Stimulated activated CD8-positive, alpha-beta memory T cell treated with anti-CD3 and anti-CD28 coated beads, Interleukin-4, amount 100 ng/mL, for 48 hours (primary cell): ENCODE measurements at places on chromosomes 5 and 9.

GRCh38 chr5:144333336-144333920 lies 162.8 kb downstream of the KCTD16 start:
- no peak for DNase-seq

- peak; percentile 69 for DNase-seq
These were observed 32.1 kb downstream of the USP20 start for GRCh38 chr9:129867136-129868022.

- no peak for DNase-seq
These were observed 416.6 kb downstream of the ARHGEF28 start for GRCh38 chr5:74042559-74042958.

DNA sequence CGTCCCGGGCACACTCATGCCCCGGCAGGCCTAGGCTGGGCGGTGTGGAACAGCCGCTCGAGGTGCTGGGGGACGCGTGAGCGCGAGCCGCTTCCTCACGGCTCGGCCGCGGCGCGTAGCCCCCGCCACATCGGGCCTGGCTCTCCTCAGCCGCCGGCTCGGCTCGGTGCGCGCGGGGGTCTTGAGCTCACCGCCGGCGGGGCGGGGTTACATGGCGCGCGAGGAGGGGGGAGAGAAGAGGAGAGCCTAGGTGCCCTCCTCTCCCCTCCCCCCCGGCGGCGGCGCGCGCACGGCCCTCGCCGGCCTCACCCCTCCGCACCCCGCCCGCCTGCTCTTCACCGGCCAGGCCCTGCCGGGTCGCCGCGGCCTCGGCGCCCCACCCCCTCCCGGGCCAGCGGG lies 7.7 kb downstream of the RANBP6 start:
- peak; percentile 81 for DNase-seq

GRCh38 chr9:125435776-125436612 lies 174.4 kb downstream of the GAPVD1 start:
- no peak for DNase-seq
